ENCODE measurements at places on chromosomes 7 and 10.

DNA sequence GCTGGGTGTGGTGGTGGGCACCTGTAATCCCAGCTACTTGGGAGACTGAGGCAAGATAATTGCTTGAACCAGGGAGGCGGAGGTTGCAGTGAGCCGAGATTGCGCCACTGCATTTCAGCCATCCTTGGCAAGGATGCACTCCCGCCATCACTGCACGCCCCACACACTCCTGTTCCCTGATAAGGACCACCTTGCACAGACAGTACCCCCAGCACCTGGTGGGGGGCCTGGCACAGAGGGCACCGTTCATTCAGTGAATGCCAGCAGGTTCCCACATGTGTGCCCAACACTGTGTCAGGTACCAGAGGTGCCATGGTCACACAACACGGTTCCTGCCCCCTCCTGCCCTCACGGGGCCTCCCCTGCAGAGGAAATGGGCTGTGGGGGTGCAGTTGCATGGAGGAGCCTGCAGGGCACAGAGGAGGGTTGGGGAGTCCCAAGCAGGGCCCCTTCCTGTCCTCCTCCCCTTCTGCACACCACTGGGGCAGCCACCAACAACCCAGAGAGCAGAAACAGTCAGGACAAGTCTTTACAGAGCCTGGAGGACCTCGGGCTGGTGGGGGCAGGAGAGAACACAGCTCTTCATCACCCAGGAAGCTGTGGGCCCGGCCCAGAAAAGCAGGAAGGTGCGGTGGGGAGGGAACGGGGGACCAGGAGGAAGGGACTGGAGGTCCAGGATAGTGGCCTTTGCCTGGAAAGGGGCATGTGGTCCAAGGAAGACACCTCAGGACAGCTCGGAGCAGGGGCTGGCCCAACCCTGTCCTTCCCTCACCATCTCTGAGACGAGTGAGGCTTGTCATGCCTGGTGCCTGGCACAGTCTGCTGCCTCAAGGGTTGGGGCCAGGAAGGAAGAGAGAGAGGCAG lies 7.1 kb downstream of the CRYGN start:
- DNase-seq, result peak; percentile 58

DNA sequence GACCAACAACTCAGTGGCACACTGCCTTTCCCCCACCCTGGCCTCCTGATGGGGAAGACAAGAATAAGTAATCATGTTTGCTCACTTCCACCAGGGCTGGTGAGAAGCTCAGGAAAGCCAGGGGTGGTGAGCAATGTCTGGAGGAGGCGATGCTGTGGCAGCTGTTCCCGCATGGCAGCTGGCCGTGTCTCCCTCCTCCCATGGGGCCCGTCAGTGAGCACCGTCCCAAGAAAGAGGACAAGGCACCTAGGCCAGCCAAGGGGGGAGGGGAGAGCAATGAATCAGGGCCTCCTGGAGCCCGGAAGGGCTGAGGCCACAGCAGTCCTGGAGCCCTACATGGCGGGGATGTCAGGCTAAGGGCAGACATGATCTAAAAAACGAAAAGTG lies 69.2 kb upstream of the INSIG1 start:
- no peak for DNase-seq

GRCh38 chr10:107013258-107014006 lies 151.1 kb downstream of the SORCS1 start:
- no peak for DNase-seq

DNA sequence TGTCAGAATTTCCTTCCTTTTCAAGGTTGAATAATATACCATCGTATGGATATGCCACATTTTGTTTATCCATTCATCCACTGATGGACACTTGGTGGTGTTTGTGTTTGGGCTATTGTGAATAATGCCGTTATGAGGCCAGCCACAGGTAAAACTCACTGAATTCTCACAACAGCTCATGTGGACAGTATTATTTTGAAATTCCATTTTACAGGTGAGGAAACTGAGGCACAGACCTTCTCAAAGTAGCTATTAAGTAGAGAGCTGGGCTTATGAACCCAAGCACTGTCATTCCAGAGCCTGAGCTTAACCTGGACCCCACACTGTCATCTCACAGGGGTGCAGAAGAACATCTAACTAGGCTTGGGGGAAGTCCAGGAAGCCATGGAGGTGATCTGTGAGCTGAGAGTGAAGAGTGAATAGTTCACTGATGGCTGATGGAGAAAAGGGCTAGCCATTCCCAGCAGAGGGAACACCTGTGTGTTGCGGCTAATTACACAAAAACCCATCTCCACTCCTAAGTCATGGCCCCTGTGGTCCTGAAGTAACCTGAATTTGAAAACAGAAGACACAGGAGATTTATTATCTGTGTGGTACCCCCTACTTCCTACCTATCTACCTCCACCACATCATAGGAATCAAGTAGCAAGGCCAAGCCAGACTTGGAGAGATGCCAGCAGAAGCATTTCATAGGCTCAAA lies 8.7 kb downstream of the INMT start:
- no peak for DNase-seq

DNA sequence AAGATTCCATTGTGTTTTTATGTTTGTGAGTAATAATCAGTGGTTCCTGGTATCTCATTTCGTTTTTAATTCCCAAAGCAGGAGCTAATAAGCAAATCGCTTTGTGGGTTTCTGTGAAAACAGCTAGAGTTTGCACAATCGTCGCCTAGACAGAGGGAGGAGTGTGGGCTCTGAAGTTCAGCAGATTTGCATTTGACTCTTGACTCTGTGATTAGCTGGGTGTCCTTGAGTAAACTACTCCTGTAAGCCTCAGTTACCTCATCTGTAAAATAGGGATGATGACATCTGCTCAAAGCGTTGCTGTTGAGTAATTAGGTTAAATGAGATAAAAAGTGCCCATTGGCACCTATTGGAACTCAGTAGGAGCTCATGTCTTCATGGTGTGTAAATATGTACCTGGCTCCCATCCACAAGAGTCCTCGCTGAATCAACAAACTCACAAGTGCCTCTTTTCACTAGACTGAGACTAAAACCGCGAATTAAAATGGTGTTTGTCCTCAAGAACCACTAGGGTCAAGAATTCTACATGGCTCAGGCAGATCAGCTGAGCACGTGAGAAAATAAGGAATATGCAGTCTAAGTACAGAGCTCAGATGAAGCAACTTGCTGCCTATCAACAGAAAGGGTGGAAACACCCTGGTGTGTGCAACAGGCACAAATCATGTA lies 385.8 kb upstream of the C7orf33 start:
- no peak for DNase-seq

DNA sequence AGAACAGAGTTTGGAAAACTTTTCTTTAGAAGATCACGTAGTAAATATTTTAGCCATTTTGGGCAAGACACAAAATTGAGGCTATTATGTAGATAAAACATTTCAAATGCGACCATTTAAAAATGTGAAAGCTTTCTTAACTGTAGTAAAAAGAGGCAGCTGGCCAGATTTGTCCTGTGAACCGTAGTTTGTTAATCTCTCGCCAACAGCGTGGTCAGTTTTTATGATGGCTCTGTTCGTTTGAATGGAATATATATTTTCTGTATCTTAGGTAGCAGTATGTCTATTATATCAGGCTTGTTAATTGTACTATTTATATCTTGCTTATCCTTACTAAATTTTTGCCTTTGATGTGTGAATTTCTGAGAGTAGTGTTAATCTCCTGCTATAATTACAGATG lies 124.9 kb downstream of the CCSER2 start:
- no peak for DNase-seq

GRCh38 chr10:3868271-3868664 lies 83.3 kb upstream of the KLF6 start:
- no peak for DNase-seq

GRCh38 chr7:40570223-40570622 lies 435.4 kb downstream of the SUGCT start:
- no peak for DNase-seq

- DNase-seq, result no peak
These were observed 24.3 kb downstream of the SEM1 start for GRCh38 chr7:96685353-96685752.

DNA sequence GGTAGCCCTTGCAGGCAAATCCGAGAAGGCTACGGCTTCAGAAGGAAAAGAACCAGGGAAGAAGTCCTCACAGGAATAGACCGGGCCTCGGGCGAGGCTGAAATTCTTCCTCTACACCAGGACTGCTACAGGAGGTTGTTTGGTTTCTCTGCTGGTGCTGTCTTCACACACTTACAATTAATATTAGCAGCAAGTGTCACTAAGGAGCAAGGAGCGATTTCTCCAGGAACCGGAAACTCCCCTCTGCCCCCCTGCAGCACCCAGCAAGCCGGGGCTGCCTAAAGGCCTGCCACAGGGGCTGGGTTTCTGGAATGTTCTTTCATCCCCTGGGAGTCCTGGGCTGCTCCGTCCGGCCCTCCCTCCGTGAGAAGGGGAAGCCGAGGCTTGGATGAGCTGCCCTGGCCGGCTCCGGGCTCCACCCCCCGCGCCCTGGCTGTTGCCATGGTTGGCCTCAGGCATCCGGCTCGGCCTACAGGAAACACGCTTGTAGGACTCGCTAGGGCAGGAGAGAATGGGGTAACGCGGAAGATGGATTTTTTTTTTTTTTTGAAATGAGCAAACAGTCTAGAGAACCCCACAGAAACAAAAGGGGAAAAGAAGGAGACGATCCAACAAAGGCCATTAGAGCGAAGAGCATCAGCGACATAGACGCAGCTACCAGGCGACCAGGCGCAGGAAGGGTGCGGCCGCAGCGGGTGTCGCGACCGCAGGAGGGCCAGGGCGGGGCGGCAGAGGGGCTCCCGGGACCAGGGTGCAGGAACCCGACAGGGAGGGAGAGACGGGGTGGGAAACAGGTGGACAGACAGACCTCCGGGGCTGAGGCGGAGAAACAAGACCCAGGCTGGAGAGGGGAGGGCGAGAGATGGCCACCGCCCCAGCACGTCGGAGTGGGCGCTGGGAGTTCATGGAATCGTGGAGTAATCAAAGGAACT lies 33.0 kb downstream of the EN2 start:
- DNase-seq, result peak; percentile 23

GRCh38 chr7:129514683-129515082 lies 12.4 kb downstream of the SMKR1 start:
- no peak for DNase-seq

DNA sequence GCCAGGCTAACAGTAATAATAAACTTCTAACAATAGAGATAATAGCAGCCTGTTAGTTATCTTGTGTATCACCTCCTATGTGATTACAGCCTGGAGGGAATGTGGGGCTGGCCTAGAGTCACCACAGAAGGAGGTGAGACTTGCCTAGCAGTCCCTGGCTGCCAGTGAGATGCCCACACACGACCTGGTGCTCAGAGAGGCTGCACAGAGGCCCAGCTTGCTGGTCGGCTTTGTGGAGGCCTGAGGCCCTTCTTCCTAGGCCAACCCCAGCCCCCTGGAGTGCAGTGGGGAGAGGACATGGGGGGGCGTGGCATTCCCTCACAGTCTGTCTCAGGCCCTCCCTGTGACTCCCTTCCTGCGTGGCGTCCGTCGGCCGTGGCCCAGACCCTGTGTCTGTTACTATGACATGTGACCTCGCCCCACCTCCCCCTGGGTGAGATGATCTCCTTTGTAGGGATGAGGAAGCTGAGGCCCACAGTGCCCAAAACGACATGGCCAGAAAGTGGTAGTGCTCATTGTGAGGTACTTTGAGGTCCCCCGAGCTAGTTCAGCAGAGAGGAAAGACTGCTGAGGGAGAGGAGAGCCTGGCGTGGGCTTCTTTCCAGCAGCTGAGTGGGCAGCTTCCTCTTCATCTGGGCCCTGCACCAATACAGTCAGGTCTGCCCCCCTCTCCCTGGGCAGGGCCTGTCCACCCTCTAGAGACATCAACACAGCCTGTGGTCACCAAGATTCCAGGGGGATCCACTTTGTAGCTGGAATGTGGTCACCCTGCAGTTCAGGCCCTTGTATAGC lies 29.7 kb downstream of the UNC5B start:
- DNase-seq, result no peak

GRCh38 chr7:41175435-41175834 lies 527.5 kb downstream of the INHBA start:
- no peak for DNase-seq

DNA sequence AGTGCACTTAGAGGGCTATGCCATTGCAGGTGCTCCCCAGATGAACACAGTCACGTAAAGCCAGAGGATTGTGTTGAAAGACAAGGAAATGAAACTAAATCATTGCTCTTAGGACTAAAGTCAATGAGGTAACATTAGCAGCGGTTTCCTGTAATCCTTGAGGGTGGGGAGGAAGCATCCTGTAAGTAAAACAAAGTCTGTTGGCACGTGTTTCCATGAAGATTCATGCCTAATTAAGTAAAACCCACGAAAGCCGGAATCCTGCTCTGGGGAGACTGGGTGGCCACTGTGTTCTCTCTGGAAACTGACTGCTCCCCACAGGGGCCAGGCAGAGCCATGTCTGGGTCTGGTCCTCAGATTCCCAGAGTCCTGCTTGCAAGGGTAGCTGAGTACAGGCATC lies 18.3 kb downstream of the STEAP1B start:
- DNase-seq, result no peak

GRCh38 chr10:72329290-72330068 lies 25.2 kb downstream of the DNAJB12 start:
- DNase-seq, result no peak

DNA sequence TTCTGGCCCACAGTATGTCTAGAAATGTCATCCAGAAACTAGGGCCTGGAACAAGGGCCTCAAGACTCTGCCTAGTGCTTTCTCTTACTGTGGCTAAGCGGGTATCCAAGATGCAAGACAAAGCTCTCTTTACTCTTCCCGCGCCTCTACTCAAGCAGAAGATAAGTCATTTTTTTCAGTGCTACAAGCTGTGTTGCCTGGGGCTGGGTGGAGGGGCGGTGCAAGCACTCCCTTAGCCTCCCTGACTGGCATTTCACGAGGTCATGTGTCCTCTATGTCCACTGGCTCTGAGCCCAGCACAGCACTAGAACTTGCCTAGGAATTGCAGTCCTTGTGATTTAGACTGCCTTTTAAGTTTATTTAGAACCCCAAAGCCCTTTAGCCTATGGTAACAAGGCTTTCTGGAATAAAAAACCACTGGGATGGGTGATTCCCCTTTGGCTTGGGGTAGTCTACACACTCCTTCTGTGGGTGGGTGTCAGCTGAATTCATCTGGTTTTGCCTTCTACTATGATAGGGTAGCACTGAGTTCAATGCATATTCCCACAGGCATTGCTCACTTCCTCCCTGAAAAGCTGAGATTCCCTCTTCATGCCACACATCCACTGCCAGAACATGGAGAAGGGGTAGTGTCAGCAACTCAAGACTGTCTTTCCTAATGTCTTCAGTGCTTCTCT lies 371.8 kb upstream of the KCND2 start:
- no peak for DNase-seq

DNA sequence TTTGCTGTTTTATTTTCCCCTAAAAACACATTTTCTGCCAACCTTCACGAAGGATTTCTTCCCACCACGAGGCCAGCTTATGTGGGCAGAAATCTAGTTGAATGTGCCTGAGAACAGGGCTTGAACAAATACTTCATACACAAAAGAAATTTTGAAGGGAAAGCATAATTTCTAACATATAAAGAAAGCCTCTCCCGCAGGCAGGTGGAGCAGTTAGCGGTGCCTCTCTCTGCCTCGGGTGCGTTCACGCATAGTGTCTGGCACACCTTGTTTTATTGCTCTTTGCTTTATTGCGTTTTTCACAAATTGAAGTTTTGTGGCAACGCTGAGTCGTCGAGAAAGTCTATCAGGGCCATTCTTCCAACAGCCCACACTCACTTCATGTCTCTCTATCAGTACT lies 7.0 kb upstream of the CSGALNACT2 start:
- DNase-seq, result no peak

- no peak for DNase-seq
These were observed 52.5 kb upstream of the MPP7 start for GRCh38 chr10:28355376-28355775.

- no peak for DNase-seq
These were observed 765 bp downstream of the SLC25A40 start for GRCh38 chr7:87875151-87876039.

All from stimulated activated CD4-positive, alpha-beta T cell treated with anti-CD3 and anti-CD28 coated beads, Interleukin-2, amount 100 ng/mL, for 48 hours (primary cell).